ENCODE measurements at places on chromosomes 6 and 20. TPM values are rescaled to one million over a fixed set of nuclear protein-coding genes. Genes with fewer than 3 reads are reported as not detected.
A peak's percentile ranks its signal among the peaks of the same experiment; 100 is the strongest.

- no peak for DNase-seq
Observed at GRCh38 chr6:112503091-112503596, 156.0 kb downstream of the RFPL4B start.

- no peak for DNase-seq
Observed at GRCh38 chr20:61560361-61560853, 308.3 kb downstream of the CDH4 start.

GRCh38 chr6:100595456-100595855, 130.7 kb upstream of the SIM1 start:
- no peak for DNase-seq

DNA sequence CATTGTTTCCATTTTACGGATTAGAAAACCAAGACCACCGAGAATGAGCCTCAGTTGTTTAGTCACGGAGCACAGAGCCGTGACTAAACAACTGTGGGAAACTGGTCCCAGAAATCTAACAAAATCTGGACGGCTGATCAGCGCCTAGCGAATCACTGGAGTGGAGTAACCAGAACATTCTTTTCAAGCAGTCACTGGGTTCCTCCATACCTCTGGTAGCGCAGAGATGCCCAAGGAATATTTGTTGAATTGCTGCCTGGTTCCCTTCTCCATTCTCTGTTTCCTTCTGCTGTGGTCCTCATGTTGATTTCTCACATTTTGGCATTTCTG, 62.0 kb downstream of the GPX5 start:
- DNase-seq, result no peak

DNA sequence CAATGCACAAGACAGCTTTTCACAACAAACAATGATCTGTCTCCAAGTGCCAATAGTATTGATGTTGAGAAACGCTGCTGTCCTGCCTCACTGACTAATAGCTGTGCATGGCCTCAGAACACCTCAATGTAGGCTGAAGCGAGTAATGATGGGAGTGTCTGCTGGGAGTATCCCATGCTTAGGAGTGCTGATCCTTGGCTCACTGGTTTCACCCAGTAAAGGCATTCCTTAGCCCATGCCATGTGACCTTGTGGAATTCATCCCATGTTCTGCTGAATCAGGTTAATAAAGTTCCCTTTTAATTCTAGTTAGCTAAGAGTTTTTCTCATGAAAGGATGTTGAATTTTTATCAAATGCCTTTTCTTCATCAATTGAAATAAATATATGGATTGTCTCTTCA, 3.8 kb upstream of the WFDC12 start:
- peak; percentile 2 for DNase-seq

The DYNLRB1 gene
- 203 TPM for polyA plus RNA-seq

The CENPB gene
- 38.6 TPM for polyA plus RNA-seq

DNA sequence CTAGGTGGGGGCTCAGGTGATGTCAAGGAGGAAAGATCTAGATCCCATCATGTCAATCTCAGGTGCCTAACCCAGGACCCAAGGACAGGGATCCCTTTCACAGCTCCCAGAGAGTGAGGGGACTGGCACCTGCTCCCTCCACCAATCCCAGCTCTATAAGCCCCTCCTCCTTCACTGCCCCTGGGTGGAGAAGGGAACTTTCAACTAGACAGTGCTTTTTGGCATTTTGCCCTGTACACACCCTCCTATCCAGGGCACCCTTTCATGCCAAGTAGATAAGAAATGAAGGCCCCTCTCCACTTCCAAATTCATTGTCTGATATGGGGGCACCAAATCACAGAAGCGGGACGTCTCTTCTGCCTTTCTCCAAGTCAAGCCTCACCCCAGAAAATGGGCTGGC, 61.6 kb downstream of the MDGA1 start:
- no peak for DNase-seq

DNA sequence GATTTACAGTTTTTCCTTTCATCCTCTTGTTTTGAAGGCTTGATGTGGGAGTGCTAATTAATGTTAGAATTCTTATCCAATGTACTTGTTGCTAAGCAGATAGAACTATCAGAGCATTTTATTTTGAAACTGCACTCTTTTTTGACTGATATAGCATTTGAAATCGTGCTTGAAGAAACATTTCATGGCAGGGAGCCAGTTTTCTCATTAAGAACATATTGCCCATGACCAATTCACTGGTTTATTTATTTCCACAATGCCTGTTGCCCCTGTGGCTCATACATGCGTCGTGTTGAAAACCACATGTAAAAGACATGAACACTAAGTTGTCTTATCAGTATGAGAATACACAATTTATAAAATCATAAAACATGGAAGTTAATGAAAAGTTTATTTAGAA, 479.7 kb upstream of the FLRT3 start:
- DNase-seq, result no peak

DNA sequence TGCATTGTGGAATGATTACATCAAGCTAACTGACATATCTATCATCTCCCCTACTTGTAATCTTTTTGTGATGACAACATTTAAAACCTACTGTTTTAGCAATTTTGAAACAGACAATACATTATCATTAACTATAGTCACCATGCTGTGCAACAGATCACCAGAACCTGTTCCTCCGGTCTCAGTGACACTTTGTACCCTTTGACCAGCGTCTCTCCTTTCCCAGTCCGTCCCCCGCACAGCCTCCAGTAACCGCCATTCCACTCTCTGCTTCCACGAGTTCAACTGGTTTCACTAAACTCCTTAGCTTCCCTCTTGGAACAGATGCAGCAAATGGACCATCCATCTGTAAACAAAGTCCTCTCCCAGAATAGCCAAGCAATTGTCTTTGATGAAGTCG, 21.8 kb downstream of the LRP11 start:
- no peak for DNase-seq

DNA sequence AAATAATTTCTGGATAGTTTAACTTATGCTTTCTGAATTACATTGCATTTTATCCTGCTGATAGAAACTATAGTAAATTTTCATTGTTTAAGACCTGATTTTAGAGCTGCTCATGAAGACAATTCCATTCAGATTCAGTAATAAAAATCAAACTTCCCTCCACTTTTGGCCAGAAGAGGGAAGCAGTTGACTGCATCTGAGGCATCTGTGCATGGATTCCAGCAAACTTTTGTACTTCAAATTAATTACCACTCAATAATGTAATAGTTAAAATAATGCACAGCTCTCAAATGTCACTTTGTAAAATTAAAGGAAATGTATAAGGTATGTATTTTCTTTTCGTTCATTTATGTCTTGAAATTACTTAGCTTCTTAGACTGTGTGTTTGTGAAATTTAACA, 64.2 kb upstream of the SLC35B3 start:
- no peak for DNase-seq

GRCh38 chr6:32190054-32190851, at the start of gene PBX2:
PBX2 (minus strand) TSS chr6:32190202; CDS start chr6:32189915, 287 bp downstream.
- no peak for DNase-seq

The HLA-DOA gene
- 5.2 TPM for polyA plus RNA-seq

GRCh38 chr6:134138226-134138975, 86.0 kb upstream of the SLC2A12 start:
- no peak for DNase-seq

The ARHGAP18 gene
- polyA plus RNA-seq, result 36.1 TPM

DNA sequence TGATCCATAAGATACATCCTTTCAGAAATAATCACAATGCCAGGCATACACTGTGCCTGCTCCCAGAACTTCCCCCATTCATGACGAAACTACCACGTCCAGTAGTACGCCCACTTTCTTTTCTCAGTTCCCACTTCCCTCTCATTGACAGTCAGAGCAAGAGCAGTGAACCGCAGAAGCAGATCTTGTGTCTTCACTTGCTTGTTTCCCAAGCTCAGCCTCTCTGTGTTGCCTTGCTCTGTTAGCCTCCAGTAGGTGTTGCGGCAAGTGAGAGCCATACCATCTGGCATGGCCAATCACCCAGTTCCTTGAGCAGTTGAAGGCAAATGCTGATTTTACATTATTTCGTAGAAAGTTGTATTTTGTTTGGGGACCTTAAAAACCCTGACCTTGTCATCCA, 11.7 kb downstream of the UST start:
- no peak for DNase-seq

- no peak for DNase-seq
Observed at GRCh38 chr20:54626126-54626525, 150.7 kb downstream of the DOK5 start.

DNA sequence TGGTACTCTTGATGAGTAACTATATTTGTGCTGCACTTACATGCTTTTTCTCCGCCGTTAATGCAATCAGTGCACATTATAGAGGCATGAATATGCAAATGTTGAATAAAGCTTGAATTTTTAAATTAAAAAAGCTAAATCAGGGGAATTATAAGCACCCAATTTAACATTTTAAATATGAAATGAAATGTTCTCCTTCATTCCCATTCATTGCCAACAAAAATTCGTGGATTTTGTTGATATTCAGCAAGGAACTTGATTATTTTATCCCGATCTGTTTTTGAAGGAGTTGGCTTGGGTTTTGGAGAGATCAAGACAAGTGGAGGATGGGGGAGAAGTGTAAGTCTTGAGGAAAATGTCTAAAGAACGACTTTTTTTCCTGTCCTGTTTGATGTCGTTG, 318.7 kb upstream of the SOX4 start:
- no peak for DNase-seq

The CYP24A1 gene
- polyA plus RNA-seq, result 3.7 TPM

DNA sequence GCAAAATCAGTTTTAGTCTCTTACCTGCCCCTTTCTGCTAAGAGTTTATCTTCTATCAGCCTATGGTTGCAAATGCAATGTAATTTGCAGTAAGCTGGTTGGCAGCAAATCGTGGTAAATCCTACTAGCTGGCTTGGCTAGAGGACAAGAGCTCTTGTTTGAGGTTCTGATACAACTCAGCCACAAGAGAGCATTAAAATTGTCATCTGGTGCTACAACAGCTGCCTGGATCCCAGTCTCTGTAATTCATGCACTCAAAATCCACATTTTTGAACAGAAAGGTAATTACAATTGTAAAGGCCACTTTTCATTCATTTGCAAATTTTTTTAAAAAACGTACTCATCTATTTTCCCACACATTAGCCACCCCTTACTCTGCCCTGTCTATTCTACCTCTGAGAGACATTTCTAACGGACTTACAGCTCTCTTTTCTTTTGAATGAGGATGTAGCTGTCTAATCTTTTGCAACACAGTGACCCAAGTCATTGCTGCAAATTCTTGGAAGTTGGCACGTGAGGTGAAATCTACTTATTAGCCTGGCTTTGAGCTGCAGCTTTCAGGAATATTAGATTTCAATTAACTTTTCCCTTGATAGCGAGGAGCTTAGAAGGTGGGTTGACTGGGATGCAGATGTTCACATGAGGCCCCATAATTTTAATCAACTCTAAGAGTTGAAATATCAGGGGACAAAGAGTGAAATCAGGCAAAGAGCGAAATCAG, 54.0 kb upstream of the FAM184A start:
- DNase-seq, result no peak

- DNase-seq, result no peak
Observed at GRCh38 chr6:141618180-141618581, 514.5 kb upstream of the GJE1 start.

The MOG gene
- polyA plus RNA-seq, result not detected

DNA sequence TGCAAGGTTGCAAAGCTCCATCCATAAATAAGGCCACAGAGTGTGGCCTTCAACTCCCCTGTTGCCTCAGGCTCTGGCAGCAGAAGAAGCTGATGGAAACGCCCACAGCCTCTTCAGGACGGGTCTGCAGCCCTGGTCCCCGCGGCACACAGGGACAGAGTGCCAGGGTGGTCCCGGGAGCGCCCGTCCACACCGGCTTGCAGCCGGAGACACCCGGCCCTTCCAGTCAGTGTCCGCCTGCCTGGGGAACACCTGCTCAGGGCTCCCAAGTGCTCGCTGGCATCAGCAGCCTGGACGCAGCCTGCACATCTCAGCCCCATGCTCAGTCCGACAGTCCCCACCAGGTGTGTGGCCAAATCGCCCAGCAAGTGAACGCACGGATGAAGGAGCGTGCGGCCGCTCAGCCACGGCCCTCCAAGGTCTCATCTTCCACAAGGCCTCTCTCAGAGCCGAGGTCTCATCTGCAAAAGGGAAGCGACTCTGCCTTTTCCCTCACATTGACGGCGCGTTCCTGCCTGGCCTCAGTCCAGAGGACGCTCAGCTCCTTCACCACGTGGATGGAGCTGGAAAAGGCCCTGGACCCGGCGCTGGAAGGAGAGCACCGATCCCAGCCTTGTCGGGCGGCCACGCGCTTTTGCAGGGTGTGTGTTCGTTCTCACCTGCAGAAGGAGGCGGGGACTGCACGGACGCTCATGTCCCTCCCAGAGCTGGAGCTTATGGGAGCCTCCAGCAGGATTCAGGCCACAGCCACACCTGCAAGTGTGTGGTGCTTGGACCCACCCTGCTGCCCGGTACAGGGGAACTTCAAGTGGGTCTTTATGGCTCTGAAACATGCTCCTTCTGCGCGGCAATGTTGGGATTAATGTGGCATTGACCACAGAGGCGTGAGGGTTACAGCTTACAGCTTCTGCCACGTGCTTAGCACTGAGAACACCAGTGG, 180.4 kb downstream of the DLL1 start:
- DNase-seq, result no peak

- no peak for DNase-seq
Observed at GRCh38 chr20:33443006-33443511, 504 bp downstream of the SNTA1 start.

All from right renal cortex interstitium (tissue), 3 donors.